IMR-90 (cell line): ENCODE measurements at places on chromosomes 5 and 9. TPM values are rescaled to one million over a fixed set of nuclear protein-coding genes. Genes with fewer than 3 reads are reported as not detected.

DNA sequence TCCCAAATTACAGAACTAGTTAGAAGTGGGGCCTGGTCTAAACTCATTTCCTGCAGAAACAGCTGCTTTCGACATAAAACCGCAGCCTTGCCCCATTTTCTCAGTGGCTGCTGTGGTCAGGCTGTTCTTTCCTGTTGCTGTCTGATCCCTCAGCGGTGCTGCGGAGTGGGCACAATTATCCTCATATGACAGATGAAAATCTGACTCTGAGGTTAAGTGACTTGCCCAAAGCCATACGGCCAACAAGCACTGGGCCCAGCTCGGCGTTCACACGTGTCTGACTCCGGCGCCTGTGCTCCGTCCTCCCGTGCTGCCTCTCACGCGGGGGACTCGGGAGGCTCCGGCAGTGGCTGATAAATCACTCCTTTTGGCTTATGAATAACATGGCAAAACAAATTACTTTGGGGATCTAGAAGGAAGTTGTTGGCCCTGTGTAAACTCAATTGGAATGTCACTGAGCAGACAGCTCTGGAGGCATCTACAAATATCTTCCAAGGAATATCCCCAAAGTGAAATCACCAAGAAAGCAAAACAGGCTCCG is 142.6 kb upstream of the LMX1B start:
- peak; percentile 52 for DNase-seq

- no peak for DNase-seq
Measured at GRCh38 chr5:168502563-168503237, 16.4 kb downstream of the RARS1 start.

DNA sequence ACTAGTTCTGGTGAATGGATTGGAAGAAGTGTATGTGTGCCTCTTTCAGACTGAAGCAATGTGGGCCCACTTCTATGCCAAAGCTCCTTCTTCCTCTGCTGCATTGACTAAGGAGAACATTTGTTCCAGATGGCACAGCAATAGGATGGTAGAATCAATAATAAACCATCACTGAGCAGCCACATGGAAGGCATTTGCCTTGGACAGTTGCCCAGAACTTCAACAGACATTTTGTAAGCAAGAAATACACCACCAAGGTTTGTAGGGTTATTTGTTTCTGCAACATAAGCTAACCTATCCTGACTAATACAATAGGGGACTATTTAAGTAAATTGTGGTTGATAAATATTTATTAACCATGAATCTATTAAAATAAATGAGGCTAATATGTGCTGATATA is 37.7 kb upstream of the CSNK1G3 start:
- DNase-seq = no peak

- DNase-seq = peak; percentile 51
Measured at GRCh38 chr5:68494771-68495170, 279.2 kb downstream of the PIK3R1 start.

The GLRA1 gene
- not detected in 2 replicates for polyA plus RNA-seq

DNA sequence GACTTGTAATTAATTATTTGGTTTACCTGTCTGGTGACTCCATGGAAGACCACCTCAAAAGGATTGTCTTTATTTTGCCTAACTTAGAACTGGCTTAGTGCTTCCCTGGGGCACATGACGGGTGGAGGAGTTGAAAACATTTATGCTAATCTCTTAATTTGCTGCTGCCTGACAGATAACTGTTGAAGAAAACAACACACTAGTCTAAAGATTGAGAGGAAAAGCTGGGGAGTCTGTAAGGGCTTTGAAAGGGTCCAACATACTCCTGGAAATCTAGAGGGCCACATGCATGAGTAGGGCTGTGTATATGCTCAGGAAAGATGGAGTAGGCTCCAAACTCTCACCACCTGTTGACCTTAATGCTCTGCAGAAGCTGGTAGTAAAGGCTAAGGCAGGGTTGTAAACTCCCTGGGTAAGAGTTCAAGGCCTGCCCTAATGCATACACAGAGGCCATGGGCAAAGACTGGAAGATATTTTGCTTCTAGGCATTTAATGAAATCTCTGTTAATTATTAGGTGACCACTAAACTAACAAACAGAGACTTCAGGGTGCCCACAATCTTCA is 40.7 kb downstream of the NR3C1 start:
- DNase-seq = no peak

The PTTG1 gene
- polyA plus RNA-seq = 118 and 229 TPM in 2 replicates

The SLC34A3 gene
- not detected in 2 replicates for polyA plus RNA-seq

The SPATA6L gene
- 0.60 and 0.84 TPM in 2 replicates for polyA plus RNA-seq

DNA sequence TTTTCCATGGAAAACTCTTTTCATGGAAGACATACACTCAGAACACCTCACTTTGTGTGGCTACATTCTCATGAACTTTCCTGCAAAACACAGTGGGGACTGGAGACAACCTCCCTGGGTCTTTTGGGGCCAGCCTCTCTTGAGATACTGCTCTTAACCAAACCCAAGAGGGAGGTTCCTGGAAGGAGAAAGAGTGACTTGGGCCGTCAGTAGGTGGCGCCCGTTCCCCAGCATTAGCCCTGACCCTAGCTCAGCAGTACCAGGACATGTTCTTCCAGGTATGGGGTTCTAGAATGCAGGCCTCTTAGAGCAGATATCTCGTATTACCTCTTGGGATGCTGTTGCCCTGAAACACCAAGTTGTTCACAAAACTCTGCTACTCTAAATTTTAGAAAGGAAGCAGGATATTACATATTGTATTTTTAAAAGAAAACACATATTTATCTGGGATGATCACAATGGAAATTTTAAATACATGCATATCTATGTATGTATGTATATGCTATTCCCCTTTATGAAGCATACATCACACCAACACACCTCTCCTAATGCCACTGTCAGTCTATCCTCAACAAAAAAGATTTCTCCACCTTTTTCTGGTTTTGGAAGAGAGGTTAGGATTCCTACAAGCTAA is 15.8 kb upstream of the GLIS3 start:
- peak; percentile 69 for DNase-seq

The PCDHGC5 gene
- 3.8 TPM in 2 replicates for polyA plus RNA-seq

DNA sequence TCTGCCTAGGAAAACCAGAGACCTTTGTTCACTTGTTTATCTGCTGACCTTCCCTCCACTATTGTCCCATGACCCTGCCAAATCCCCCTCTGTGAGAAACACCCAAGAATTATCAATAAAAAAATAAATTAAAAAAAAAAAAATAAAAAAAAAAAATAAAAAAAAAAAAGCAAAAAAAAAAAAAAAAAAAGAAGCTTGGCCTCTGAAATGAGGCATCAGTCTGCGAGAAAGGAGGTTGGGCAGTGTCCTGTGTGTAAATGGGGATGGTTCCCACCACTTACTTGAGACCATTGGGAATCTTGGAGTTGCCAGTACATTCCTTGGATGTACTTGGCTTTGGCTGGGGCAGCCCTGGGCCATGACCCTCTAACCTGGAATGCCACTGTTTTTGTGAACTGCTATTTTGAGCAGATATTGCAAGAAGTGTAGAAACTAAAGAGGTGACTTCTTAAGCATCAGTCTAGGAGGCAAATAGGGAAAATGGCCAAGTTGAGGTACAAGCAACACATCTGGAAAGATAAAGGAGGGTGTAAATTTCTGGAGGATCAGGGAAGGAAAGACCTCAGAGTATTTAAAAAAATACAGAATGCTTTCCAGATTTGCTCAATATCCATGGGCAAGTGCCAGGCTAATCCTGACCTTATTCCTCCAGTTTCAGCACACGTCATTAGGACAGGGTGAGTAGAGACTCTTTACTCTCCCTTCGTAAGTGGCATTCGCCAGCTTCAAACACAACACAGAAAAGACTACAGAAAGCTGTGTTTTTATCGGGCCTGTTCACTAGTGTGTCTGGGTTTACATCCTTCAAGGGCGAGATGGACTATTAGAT is 58.1 kb downstream of the HSPA4 start:
- DNase-seq = no peak

DNA sequence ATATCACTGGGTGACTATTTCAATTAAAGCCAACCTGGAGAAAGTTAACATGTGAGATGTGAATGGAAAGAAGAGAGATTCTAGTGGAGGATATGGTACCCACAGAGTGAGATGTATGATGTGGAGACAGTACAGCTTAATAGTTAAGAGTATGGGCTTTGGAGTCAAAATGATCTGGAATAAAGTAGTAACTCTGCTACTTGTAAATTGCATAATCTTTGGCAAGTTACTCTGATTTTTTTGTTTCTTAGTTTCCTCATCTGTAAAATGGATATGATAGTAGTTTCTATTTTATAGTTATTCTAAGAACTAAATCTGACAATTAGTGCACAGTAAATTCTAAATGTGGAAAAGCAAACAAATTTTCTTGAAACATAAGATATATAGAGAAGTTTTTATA is 79.2 kb downstream of the ISOC1 start:
- no peak for DNase-seq

- DNase-seq = no peak
Measured at GRCh38 chr5:1552521-1553255, 28.9 kb upstream of the LPCAT1 start.

DNA sequence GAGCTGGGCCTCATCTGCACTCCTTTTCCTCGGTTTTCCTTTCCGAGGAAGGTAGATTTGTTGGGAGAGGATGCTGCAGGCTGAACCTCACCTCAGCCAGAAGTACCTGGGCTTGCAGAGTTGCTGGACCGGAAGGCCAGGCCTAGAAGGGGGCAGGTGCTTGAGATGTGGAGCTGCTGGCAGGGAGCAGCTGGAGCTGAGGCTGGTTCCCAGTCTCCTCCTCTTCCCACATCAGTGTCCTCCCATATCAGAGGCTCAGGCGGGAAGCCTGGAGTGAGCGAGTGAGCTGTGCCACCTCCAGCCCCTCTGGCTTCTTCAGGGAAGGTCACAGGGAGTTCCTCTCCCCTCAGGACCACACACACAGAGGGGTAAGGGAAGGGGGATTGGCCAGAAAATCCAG is 259.4 kb downstream of the GADD45G start:
- no peak for DNase-seq

- DNase-seq = no peak
Measured at GRCh38 chr5:72302171-72302570, 17.9 kb downstream of the MRPS27 start.

The BSPRY gene
- not detected in 2 replicates for polyA plus RNA-seq

GRCh38 chr9:3528451-3528850 is 2.6 kb upstream of the RFX3 start:
- no peak for DNase-seq

DNA sequence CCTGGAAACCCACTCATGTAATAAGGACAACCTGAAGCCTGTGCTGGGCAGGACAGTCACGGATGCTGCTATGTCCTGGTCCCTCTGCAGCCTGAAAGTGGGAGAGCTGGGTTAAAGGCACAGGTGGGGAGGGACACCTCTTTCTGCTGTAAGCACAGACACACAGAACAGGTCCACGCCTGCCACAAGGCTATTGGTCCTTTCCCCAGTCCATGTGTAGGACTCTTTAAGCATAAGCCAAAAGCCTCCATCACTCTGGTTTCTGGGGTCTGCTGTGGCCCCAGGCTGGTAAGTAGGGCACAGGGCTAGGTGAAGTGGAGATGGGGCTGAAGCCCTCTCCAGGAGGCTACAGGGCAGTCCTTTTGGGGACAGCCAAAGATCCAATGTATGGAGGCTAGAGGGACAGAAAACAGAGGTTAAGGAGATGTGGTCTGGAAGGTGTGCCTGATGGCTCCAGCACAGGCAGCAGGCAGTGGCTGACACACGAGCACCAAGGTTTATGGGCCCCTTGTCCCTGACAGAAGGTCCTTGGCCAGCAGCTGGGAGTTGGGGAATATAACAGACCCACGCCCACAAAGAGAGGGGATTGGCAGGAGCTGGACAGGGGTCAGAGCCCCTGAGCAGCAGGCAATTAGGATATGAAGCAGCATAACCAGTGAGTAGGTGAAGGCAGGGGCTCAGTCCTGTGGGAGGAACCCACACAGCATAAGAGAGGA is 203.6 kb upstream of the MVB12B start:
- no peak for DNase-seq

GRCh38 chr5:36950586-36951457 is 74.3 kb downstream of the NIPBL start:
- DNase-seq = peak; percentile 64

- no peak for DNase-seq
Measured at GRCh38 chr9:106119176-106119575, 424.8 kb downstream of the TMEM38B start.

DNA sequence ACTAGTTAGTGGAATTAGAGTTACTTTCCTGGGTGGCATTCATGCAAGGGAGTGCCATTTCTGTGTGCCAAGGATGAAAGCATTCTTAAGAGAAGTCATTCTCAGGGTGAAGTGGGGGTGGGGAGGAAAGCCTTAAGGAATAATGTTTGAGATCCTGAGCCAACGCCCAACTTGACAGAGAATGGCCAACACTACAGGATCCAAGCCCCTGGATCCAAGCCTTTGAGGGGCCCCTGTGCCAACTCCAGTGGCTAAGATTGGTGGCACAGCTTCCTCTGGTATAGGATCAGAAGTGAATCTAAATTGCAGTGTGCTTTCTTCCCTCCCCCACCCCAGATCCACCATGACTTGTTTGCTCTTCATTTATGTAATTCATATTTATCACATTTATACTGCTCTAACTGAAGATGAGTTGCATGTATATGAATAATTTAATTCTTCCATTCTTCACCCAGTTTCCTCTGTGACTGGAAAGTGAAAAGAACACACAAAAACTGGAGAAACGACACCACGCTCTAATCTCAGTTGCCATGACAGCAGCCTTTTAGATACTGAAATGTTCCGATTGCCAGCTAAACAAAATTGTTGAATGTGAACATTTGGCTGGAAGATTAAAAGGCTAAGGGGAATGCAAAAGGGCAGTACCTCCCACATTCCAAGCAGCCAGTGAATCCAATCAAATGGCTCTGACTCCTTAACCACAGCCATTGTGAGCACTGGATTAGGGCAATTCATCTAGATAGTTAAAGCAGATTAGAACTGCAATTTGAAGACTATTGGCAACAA is 4.5 kb downstream of the ZNF608 start:
- DNase-seq = peak; percentile 83

DNA sequence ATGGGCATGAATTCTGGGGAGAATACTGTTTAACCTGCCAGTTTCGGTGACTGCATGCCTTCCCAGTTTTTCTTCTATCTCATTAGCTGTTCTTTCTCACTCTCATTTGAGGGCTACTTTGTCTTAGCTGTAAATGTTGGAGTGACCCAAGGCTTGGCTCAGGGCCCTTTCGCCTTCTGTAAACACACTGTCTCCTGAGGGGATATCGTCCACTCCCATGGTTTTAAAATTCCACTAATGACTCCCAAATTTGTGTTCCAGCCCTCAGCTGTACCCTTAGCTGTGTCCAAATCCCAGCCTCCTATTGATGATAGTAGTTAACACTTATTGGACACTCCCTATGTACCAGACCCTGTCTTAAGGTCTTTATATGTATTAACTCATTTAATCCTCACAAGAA is 14.1 kb upstream of the RNF145 start:
- no peak for DNase-seq

The PCDHGB4 gene
- 10.0 TPM in 2 replicates for polyA plus RNA-seq
